ENCODE measurements at places on chromosomes 5 and 9. TPM values are rescaled to one million over a fixed set of nuclear protein-coding genes. Genes with fewer than 3 reads are reported as not detected.
A peak's percentile ranks its signal among the peaks of the same experiment; 100 is the strongest.

GRCh38 chr9:134935701-134936345 is 18.1 kb upstream of the FCN1 start:
- DNase-seq: no peak
- H3K27ac ChIP-seq: no peak overlapping the region
- H3K4me1 ChIP-seq: no peaks in the 10 kb centered on the region
- no peak overlapping the region for H3K4me3 ChIP-seq

DNA sequence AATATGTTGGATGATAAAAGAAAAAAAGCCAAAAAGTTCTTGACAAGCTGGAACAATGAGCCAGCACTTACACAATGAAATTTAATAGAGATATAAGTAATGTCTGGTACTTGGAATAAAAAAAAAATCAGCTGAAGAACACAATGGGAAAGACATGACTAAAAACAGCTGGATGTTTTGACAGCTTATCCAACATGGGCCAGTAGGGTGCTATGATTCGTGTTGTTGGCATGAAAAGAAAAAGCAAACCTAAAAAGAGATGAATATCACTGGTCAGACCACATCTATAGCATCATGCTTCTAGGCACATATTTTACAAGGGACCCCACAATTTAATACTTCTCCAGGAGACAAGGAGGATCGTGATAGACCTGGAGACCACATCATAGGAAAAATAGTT is 175.3 kb downstream of the ARL15 start:
- H3K36me3 ChIP-seq: no peaks in the 10 kb centered on the region
- no peak overlapping the region for H3K4me3 ChIP-seq
- H3K27ac ChIP-seq: no peak overlapping the region
- DNase-seq: no peak
- no peaks in the 10 kb centered on the region for H3K27me3 ChIP-seq
- H3K4me1 ChIP-seq: no peaks in the 10 kb centered on the region

DNA sequence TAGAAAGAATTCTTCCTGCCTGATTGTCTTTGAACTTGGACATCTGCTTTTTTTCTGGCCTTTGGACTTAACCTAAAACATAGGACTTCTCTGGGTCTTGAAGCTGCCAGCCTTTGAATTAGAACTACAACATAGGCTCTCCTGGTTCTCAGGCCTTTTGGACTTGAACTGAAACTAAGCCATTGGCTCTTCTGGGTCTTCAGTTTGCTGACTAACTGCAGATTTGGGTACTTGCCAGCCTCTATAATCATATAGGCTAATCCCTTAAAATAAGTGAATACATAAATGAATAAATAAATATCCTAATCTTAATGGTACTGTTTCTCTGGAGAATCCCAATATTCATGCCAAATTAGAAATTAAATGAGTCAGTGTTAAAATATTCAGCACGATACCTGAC is 473.4 kb upstream of the PAPPA start:
- H3K4me1 ChIP-seq: no peaks in the 10 kb centered on the region
- DNase-seq: no peak
- no peaks in the 10 kb centered on the region for H3K27me3 ChIP-seq
- H3K27ac ChIP-seq: no peak overlapping the region
- no peak overlapping the region for H3K4me3 ChIP-seq
- no peaks in the 10 kb centered on the region for H3K36me3 ChIP-seq

- H3K36me3 ChIP-seq: no peaks in the 10 kb centered on the region
- peaks cover 11% of the 10 kb centered on the region for H3K27me3 ChIP-seq
- DNase-seq: no peak
- peaks cover 43% of the 10 kb centered on the region for H3K4me1 ChIP-seq
These were observed 3.8 kb downstream of the ARSI start for GRCh38 chr5:150298701-150299451.

- H3K4me3 ChIP-seq: no peak overlapping the region
- H3K36me3 ChIP-seq: no peaks in the 10 kb centered on the region
- H3K27ac ChIP-seq: no peak overlapping the region
- no peaks in the 10 kb centered on the region for H3K4me1 ChIP-seq
- H3K27me3 ChIP-seq: no peaks in the 10 kb centered on the region
These were observed 11.7 kb downstream of the MED7 start for GRCh38 chr5:157130925-157131324.

- no peaks in the 10 kb centered on the region for H3K27me3 ChIP-seq
- no peak overlapping the region for H3K4me3 ChIP-seq
- DNase-seq: no peak
These were observed 374.0 kb downstream of the NFIB start for GRCh38 chr9:13939701-13940490.

GRCh38 chr5:177497292-177498012 is at the start of gene PDLIM7:
Gene PDLIM7 (minus strand): TSS chr5:177497604. CDS start chr5:177496512, 1,092 bp downstream.
- H3K27ac ChIP-seq: peak within 1 kb of the TSS; percentile 9
- H3K36me3 ChIP-seq: peaks cover 30% of the 10 kb centered on the region
- peak; percentile 99 for DNase-seq
- peaks cover 20% of the 10 kb centered on the region for H3K27me3 ChIP-seq

GRCh38 chr9:83526211-83526610 is 12.0 kb downstream of the FRMD3 start:
- no peaks in the 10 kb centered on the region for H3K36me3 ChIP-seq
- no peak overlapping the region for H3K27ac ChIP-seq
- H3K27me3 ChIP-seq: no peaks in the 10 kb centered on the region
- DNase-seq: no peak
- no peaks in the 10 kb centered on the region for H3K4me1 ChIP-seq

GRCh38 chr5:179253730-179254129 is 91.5 kb downstream of the ADAMTS2 start:
- H3K27me3 ChIP-seq: no peaks in the 10 kb centered on the region
- H3K27ac ChIP-seq: no peak overlapping the region
- no peaks in the 10 kb centered on the region for H3K4me1 ChIP-seq
- no peak overlapping the region for H3K4me3 ChIP-seq

- H3K4me3 ChIP-seq: no peak overlapping the region
- no peaks in the 10 kb centered on the region for H3K27me3 ChIP-seq
- no peaks in the 10 kb centered on the region for H3K36me3 ChIP-seq
- H3K4me1 ChIP-seq: no peaks in the 10 kb centered on the region
These were observed 361.0 kb upstream of the CDH6 start for GRCh38 chr5:30832519-30832918.

GRCh38 chr5:39720136-39720535 is 295.4 kb upstream of the DAB2 start:
- no peak overlapping the region for H3K27ac ChIP-seq
- no peaks in the 10 kb centered on the region for H3K4me1 ChIP-seq
- no peak for DNase-seq
- no peaks in the 10 kb centered on the region for H3K36me3 ChIP-seq

- DNase-seq: no peak
- no peaks in the 10 kb centered on the region for H3K27me3 ChIP-seq
- H3K27ac ChIP-seq: no peak overlapping the region
- H3K36me3 ChIP-seq: peaks cover 2% of the 10 kb centered on the region
- H3K4me1 ChIP-seq: no peaks in the 10 kb centered on the region
These were observed 1.4 kb downstream of the ZMYND19 start for GRCh38 chr9:137588891-137589290.

- peaks cover 10% of the 10 kb centered on the region for H3K4me1 ChIP-seq
- no peaks in the 10 kb centered on the region for H3K27me3 ChIP-seq
- H3K4me3 ChIP-seq: no peak overlapping the region
- H3K36me3 ChIP-seq: peaks cover 4% of the 10 kb centered on the region
- H3K27ac ChIP-seq: peak overlapping the region; percentile 22
These were observed 8.5 kb downstream of the SNAPC3 start for GRCh38 chr9:15430920-15431844.

- H3K4me3 ChIP-seq: no peak overlapping the region
- DNase-seq: no peak
- H3K27ac ChIP-seq: no peak overlapping the region
- H3K27me3 ChIP-seq: no peaks in the 10 kb centered on the region
These were observed 504.5 kb upstream of the ITGA1 start for GRCh38 chr5:52283221-52283620.

DNA sequence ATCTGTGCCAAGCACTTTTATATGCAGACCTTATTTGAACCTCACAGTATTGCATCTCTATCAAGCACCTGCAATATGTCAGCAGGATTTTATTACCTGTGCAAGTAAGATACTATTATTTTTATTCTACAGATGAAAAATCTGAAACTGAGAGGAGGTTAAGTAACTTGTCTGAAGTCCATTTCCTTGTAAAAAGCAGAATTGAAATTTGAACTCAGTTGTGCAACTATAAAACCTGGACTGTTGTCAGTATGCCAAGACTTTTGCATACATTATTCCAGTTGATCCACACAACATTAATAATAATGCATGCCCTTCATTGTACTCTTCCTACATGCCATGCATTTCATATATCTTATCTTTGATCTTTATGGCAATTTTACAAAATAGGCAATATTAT is 82.2 kb upstream of the BRINP1 start:
- no peaks in the 10 kb centered on the region for H3K27me3 ChIP-seq
- no peak overlapping the region for H3K27ac ChIP-seq
- DNase-seq: peak; percentile 80
- H3K36me3 ChIP-seq: no peaks in the 10 kb centered on the region
- H3K4me3 ChIP-seq: no peak overlapping the region

GRCh38 chr5:167012123-167013034 is 1279.1 kb upstream of the WWC1 start:
- no peaks in the 10 kb centered on the region for H3K4me1 ChIP-seq
- H3K4me3 ChIP-seq: no peak overlapping the region
- no peaks in the 10 kb centered on the region for H3K36me3 ChIP-seq
- DNase-seq: no peak
- H3K27me3 ChIP-seq: no peaks in the 10 kb centered on the region
- no peak overlapping the region for H3K27ac ChIP-seq

DNA sequence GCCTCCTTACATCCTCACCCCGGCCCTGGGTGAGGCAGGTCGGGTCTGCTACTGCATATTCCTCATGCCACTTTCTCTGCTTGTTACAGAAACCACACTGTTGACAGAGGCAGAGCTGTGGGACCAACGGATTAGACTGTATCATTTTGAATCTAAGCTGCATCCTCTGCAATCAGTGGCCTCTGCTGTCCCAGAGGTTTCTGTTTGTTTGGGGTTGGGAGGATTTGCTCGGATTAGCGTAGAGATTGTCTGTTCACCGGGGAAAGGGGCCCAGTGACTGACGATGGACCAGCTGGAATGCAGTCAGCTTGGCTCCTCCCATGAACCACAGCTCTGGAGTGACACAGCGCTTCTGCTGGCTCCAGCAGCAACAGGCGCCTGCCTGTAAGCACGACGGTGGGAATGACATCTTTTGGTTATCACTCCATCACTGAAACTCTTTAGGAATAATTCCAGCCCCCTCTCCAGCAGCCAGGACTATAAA is 37.3 kb upstream of the ADRA1B start:
- H3K4me3 ChIP-seq: no peak overlapping the region
- H3K27ac ChIP-seq: peak overlapping the region; percentile 19
- DNase-seq: peak; percentile 45

DNA sequence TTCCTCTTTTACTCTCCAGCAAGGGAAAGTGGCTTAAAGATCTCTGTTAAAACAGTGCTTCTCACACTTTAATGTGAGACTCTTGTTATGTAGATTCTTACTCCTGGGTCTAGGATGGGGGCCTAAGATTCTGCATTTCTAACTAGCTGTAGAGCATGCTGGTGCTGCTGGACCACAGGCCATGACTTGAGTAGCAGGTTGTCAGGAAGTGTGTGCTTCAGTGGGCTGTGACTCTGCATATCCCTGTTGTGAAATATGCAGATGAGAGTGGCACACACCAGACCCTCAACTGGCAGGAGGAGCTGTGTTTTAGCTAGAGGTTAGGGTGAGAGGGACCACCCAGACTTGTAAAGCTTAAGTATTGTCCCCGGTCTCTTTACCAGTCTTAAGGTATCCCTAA is 191.1 kb upstream of the DMRT1 start:
- H3K36me3 ChIP-seq: no peaks in the 10 kb centered on the region
- no peak overlapping the region for H3K4me3 ChIP-seq
- peaks cover 3% of the 10 kb centered on the region for H3K4me1 ChIP-seq
- H3K27ac ChIP-seq: no peak overlapping the region
- no peak for DNase-seq
- H3K27me3 ChIP-seq: no peaks in the 10 kb centered on the region

GRCh38 chr5:139808481-139809330 is 13.1 kb downstream of the PSD2 start:
- no peaks in the 10 kb centered on the region for H3K4me1 ChIP-seq
- no peak overlapping the region for H3K27ac ChIP-seq
- no peak overlapping the region for H3K4me3 ChIP-seq
- H3K27me3 ChIP-seq: no peaks in the 10 kb centered on the region
- H3K36me3 ChIP-seq: no peaks in the 10 kb centered on the region

GRCh38 chr5:42090162-42090561 is 165.1 kb downstream of the FBXO4 start:
- no peak for DNase-seq
- no peaks in the 10 kb centered on the region for H3K27me3 ChIP-seq
- H3K27ac ChIP-seq: no peak overlapping the region
- no peak overlapping the region for H3K4me3 ChIP-seq
- H3K4me1 ChIP-seq: no peaks in the 10 kb centered on the region

GRCh38 chr9:6557883-6558616 is 87.5 kb downstream of the GLDC start:
- no peak overlapping the region for H3K4me3 ChIP-seq
- no peaks in the 10 kb centered on the region for H3K27me3 ChIP-seq
- DNase-seq: no peak
- no peaks in the 10 kb centered on the region for H3K36me3 ChIP-seq

DNA sequence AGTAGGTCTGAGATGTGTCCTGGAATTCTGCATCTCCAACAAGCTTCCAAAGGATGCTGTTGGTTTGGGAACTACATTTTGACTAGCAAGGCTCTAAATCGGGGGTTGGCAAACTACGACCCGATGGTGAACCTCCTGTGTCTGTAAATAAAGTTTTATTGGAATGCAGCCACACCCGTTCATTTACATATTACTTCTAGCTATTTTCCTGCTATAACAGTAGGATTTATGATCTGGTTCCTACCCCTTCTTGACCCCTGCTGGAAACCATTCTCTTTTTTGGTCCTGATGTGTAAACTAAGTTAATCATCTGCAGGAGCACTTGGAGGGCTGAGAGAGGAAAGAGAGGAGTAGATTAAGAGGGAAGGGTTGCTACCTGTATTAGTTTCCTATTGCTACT is 454.5 kb downstream of the RASEF start:
- no peaks in the 10 kb centered on the region for H3K4me1 ChIP-seq
- H3K27ac ChIP-seq: no peak overlapping the region
- no peak for DNase-seq
- no peak overlapping the region for H3K4me3 ChIP-seq
- no peaks in the 10 kb centered on the region for H3K36me3 ChIP-seq
- no peaks in the 10 kb centered on the region for H3K27me3 ChIP-seq

The IL13 gene
- not detected for polyA plus RNA-seq

The CDO1 gene
- 5.9 TPM for polyA plus RNA-seq

The BAAT gene
- polyA plus RNA-seq: not detected

The NR4A3 gene
- 0.81 TPM for polyA plus RNA-seq

The SLC46A2 gene
- not detected for polyA plus RNA-seq

The GABRA1 gene
- not detected for polyA plus RNA-seq

The SLC6A3 gene
- polyA plus RNA-seq: 0.30 TPM

The NKD2 gene
- 0.81 TPM for polyA plus RNA-seq

The GGTA1 gene
- 11.3 TPM for polyA plus RNA-seq

Measured in small intestine (tissue), 16 donors.